ENCODE measurements at places on chromosomes 3 and 15.

DNA sequence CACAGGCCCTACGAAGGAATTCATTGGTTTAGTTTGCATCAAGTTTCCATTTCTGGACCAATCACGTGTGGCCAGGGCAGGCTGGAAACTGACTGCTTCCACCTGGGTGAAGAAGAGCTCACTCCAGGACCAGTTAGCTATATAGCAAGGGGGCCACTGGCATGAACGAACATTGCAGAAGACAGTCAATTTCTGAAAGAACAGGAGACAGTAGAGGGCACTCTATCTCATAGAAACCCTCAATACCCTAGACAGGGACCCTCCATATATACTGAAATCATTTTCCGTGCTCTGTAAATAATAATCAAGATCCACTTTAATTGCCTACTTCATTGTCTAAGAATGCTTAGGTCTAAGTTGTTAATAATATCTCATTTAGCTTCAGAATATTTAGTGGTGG, 215.6 kb downstream of the CADPS start:
- DNase-seq, result no peak

DNA sequence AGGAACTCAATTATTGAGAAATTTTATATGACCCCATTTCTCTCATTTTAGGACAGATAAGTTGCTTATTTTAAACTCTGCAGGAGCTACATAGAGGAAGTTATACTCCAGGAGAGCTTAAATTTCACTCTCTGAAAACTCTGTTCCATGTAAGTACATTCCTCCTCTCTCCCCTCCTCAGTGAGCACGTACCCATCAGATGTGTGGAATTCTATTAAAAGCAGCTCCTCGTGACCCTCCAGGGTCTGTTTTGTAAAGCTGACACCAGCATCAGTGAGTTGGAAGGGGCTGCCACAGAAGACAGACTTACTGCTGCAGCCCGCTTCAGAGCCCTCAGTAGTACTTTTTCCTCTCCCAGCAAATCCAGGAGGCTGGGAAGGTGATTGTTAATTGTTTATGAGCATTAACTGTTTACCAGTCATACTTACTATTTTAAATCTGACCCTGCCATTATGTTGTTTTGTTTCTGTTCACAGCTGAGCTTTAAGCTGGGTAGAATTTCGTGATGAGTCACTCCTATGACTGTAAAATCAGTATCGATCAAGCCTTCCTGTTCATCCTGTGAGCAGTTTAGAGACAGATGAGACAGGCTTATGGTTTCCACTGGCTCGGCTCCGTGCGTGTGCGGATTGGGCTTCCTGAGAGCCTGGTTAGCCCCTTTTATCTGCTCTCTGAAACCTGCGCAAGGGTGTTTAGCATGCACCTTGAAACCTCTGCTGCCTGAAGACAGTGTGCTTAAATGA, 20.4 kb downstream of the IGF1R start:
- DNase-seq, result no peak

DNA sequence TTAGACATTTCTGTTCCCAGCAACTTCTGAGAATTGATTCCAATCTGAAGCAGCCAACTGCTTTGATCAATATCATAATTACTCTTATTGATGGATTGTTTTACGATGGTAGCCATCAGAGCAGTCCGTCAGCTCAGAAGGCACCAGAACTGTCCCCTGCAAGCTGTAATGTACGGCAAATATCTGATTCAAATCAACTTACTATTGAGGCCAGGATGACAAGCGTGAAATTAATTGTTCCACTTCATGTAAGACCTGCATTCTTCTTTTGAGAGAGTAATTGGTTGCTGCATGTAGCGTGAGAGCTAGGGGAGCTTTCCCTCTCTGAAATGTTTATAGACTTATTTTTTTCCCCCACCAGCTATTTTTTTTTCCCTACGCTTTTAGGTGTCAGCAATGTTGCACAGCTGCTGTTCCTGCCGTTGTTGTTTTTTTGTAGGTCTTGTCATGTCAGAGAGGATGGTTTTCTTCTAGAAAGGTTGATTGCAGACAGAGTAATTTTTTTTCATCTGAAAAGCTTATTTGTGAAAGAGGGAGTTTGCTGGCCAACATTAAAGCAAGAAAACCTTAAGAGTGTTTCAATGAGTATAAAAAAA, 134.9 kb downstream of the CACNA2D3 start:
- no peak for DNase-seq

GRCh38 chr3:113097960-113098447, 107.2 kb downstream of the GTPBP8 start:
- DNase-seq, result no peak

GRCh38 chr15:44087578-44088465, 107.2 kb downstream of the FRMD5 start:
- DNase-seq, result no peak

DNA sequence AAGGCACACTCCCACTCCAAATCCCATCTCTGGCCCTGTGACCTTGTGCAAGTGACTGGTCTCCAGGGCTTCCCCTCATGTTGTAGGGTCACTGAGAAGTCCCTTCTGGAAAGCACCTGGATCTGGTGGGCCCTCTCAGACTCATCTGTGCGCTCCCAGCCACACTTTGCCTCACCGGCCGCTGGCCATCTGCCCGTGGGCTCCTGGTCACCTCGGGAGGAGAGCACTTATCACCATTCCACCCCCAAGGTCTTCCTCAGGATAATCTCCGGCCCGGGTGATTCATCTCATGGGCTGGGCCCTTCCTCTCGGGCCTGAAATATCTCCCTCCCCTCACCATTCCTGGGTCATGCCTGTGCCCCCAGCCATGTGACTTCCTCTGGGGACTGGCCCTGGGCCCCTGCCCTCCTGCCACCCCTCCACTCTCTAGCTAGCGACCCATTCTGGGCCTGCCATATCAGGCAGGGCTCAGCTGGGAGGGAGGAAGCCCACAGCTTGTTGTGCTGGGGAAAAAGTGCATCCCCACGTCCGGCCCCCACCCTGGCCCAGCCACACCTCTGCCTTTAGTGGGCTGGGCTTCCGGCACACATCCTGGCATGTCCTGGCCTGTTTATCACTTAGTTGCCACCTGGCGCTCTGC, 10.6 kb upstream of the WNT7A start:
- DNase-seq, result no peak

GRCh38 chr15:70336425-70337009, 238.8 kb upstream of the TLE3 start:
- DNase-seq, result no peak

- DNase-seq, result no peak
Measured at GRCh38 chr3:123129092-123129491, 62.3 kb downstream of the PDIA5 start.

GRCh38 chr3:144079634-144080033, 108.0 kb downstream of the DIPK2A start:
- DNase-seq, result no peak

DNA sequence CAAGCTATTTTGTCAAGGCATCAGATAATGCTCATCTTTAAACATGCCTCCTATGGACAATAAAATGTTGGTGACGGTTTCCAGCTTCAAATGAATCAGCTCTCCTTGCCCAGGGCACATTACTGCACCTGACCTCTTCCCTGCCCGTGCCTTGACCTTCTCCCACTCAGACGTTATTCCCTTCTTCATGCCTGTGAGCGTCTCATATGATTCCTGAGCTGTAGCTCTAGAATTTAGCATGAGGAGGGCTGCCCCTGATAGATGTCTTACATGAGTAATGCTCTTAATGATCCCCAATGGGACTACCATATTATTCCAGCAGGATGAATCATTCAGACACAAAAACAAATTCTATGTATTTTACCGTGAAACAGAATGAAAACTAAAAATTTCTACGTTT, 762.7 kb downstream of the ROBO1 start:
- DNase-seq, result no peak

DNA sequence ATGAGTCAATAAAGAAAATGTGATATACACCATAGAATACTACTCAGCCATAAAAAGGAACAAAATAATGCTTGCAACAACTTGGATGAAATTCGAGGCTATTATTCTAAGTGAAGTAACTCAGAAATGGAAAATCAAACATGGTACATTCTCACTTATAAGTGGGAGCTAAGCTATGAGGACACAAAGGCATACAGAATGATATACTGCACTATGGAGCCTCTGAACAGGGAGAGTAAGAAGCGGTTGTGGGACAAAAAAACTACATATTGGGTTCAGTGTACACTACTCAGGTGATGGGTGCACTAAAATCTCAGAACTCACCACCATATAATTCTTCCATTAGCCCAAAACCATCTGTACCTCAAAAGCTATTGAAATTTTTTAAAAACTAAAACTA, 68.8 kb upstream of the AKAP13 start:
- no peak for DNase-seq

- DNase-seq, result no peak
Measured at GRCh38 chr15:29480278-29480677, 210.7 kb upstream of the NSMCE3 start.

DNA sequence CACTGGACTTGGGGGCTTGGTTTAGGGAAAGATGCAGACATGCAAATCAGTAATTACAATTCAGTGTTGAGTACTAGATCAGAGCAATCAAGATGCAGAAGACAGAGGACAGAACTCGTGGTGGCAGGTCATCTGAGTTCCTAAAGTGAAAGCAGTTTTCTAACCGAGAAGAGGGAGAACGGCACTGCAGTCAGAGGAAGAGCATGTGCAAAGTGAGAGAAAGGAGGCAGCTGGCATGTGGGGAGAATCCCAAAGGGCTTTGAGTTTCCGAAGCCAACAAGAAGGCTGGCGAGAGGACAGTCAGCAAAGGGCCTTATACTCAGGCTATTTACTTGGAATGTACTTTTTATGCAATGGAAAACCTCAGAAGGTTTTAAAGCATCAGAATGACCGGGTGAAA, 87.0 kb downstream of the ANP32A start:
- DNase-seq, result no peak

- DNase-seq, result no peak
Measured at GRCh38 chr3:138078901-138079344, 36.5 kb downstream of the DZIP1L start.

DNA sequence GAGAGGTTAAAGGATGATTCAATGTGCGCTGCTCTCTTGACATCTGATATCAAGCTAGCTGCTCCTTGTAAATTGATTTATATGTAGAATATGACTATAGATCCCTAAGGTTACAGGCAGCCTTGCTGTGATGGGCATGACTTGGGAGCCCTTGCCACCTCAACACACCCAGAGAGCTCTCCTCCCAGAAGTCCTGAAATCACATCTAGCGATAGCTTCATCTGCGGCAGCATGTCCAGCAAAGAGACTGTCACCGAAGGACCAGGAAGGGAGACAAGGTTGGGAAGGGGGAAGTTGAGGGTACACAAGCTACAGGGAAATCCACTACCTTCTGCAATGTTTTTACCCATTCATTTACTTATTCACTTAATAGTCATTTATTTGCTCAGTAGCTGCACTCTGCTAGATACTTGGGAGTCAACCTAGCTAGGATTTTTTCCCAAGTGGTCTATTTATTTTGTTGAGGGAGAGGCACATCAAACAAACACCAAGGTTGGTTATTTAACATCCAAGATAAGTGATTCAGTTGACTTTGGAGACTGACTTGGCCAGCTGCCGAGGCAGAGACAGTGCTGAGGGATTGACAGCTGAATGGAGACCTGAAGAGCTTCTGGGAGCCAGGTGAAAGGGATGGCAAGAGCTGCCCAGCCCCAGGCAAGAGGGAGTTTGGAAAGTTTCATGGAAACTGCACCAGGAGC, 205.8 kb upstream of the IL12A start:
- no peak for DNase-seq

- DNase-seq, result no peak
Measured at GRCh38 chr15:101056366-101057334, 137.5 kb downstream of the LRRK1 start.

DNA sequence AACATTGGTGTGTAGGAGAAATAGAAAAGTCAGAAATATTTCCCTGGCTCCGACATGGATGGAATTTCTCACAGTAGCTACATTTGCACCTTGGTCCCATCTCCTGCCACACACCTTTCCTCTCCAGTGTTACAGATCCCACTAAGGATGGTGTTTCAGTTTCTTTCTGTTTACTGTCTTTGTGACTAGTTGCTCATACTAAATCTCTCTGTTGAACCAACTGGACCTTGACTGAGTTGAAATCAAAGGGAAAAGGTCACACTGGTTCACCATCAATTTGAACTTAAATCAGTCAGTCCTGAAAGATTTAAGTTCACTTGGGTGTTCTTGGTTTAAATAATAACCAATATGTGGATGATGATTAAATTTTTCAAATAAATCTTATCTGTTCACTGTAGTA, 754.2 kb downstream of the OTOL1 start:
- no peak for DNase-seq

DNA sequence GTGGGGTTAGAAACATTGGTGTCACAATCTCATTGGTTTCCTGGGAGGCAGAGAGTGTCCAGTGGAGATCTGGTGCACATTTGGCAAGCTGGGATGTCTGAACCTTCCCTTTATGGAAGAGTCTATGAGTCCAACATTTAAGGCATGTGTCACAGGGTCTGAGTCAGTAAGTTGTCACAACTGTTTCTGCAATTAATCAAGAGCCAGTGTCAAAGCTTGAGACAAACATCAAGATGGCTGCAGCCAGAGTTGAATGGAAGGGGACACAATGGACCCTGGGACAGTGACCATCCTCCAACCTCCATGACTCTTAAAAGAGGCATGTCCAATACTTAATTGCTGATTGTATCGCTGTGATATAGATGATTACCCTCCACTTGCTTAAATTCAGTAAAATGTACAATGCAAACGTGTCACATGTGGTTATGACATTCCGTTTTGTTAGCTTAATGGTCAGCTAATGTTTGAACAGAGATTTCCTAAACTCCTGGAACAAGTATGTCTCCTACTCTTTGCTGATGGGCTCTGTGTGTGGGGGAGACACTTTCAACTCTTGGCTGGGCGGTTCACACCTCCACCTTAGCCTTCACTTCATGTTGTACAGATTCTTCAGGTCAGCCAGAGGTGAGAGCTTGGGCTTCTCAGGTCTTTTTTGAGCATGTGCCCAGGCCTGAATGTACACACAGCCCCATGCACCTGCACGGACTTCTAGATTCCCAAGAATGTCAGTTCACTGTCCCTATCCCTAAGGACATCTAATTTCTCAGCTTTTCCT, 79.9 kb upstream of the PRR23E start:
- DNase-seq, result no peak

- DNase-seq, result no peak
Measured at GRCh38 chr15:78104119-78104479, 11.7 kb downstream of the SH2D7 start.

- DNase-seq, result no peak
Measured at GRCh38 chr3:129625072-129625874, 18.8 kb upstream of the PLXND1 start.

- DNase-seq, result no peak
Measured at GRCh38 chr3:194852831-194853508, 167.3 kb downstream of the FAM43A start.

GRCh38 chr3:182947888-182948287, 32.5 kb downstream of the DCUN1D1 start:
- no peak for DNase-seq

DNA sequence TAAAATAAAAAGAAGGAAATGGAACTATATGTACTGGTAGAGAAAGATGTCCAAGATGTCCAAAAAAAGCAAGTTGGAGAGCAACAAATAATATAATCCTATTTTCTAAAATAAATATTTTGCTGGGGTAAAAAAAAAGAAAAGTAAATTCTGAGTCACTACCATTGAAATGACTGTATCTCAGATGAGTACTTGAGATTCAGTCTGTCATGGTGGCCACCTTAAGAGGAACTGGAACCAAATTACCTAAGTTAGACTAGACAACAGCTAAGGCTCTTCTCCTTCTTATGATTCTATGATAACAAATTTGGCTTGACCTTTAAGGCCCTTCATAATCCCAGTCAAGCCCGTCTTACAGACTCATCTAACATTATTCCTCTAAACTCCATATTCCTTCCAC, 270.6 kb upstream of the HES1 start:
- no peak for DNase-seq
